ENCODE measurements at places on chromosomes 1 and 21.

DNA sequence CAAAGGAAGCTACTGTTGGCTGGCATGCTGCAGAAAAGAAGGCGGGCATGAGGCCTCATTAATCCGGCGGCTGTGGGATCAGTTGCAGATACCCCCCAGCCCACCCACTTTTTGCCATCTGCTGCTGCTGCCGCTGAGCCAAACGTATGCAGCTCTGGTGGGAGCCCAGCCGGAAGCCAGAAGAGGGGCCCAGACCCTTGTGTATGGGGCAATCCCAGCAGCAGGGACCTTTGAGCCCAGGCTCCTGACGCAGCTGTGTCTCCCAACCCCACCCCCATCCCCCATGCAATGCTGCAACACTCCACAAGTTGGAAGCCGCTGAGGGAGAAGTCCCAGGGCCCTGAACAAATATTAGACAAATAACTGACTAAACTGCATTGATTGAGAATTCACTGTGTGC lies 106.0 kb downstream of the ELAVL4 start:
- DNase-seq = no peak

DNA sequence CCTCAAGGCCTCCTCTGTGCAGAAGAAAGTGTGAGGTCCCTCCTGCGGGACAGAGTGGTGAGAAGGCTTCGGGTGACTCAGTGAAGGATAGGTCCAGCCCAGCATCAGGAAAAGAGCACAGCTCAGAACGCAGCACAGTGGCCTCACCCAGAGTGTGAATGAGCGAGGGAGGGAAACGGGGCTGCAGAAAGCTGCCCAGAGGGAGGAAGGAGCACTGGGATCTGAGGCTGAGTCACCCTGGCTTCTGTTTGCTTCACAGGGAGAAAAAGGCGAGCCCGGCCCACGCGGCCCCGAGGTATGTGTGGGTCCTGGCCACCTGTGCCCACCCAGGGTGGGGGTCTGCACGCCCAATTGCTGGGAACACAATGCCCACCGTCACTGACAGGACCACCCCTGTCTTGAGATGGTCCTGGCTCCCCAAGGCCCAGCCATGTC lies 24.3 kb downstream of the COL6A2 start:
- DNase-seq = no peak

DNA sequence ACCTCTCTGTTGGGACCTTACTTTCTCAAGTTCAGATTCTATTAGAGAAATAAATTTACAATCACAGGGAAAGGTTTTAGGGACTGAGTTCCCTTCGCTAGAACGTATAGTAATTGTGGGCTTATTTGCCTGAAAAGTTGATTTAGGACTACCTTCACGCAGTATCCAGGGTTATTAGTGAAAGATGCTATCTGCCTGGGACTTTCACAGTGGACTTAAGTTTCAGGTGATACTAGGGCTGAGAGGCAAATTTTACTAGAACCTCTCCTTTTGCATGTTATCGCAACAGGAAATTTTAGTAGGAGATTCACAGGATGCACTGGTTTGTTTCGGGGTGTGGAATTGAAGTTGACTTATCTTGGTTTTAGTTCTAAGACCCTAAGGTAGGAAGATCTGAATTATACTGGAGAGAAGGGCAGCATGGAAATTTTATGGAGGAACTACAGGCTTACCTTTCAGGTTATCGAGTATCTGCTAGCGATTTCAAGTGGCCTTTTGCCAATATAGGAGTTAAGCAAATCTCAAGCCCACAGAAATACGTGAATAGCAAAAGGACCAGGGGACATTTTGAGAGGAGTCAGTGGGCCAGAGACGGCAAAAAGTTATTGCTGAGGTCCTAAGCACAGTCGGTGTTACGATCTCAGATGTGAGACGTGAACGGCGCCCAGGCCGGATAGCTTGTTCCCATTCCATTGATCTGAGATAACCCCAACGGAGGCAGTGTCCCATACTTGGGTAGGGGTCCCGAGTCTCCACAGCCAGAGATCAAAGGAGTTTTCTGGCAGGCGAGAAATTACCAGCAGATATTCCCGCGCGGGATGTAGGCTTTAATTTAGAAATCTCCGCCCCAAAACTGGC lies 723 bp upstream of the GNAI3 start:
- no peak for DNase-seq

GRCh38 chr1:181516706-181517105 lies 33.4 kb downstream of the CACNA1E start:
- DNase-seq = no peak

- no peak for DNase-seq
These were observed 1.3 kb downstream of the SRSF10 start for GRCh38 chr1:23978805-23979204.

GRCh38 chr1:187310038-187310631 lies 481.4 kb downstream of the PLA2G4A start:
- no peak for DNase-seq

- DNase-seq = no peak
These were observed 46.6 kb downstream of the PCP4 start for GRCh38 chr21:39913706-39914305.

- DNase-seq = no peak
These were observed 163.2 kb downstream of the IER5 start for GRCh38 chr1:181251713-181252075.

GRCh38 chr1:226366290-226366689 lies 41.6 kb downstream of the PARP1 start:
- no peak for DNase-seq

DNA sequence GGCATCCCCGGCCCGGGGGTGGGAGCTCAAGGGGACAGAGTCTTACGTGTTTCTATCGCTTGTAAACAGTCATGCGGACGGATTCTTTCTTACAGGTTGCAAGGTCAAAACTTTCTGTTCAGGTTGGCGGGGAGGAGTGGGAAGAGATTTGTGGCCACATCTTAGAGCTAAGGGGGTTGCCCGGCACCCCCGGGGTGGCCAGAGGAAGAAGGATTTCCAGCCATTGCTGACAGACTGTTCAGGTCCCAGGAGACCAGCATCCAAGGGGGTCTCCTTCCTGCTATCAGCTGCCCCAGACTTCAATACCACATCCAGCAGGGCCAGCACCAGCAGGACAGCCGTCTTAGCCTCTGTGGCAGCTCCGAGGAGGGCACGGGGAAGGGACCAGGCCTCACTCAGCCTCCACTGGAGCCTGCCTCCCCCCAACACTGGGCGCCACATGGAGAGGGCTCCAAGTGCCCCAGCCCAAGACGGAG lies 52.0 kb downstream of the KIF21B start:
- DNase-seq = no peak

DNA sequence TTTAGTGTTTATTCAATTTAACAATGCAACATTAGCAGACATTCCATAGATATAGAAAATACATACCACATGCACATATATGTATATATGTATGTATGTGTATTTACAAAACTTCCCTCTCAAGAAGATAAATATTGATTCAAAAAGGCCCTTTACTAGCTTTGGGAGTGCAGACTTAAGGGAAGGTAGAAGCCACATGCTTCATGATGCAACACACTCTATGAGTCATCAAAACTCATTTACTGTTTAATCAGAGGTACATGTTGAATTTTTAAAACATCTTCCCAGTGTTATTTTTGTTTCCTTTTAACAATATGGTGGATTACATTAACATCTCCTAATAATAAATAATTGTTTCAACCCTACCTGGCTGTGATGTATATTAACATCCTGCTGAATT lies 61.4 kb upstream of the KIRREL1 start:
- DNase-seq = no peak

DNA sequence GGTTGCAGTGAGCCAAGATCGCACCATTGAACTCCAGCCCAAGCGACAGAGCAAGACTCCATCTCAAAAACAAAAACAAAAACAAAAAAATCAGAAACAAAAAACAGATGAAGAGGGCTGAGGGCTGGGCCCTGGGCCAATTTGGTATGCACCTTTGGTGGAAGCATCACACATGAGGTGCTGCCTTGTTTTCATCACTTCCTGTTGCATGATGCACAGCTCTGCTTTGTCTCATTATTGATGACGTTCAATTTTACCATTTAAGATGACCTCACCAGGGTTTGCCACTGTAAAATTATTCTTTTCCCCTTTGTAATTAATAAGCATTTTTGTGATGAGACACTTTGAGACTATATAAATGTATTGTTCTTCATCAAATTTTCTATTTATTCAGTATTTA lies 9.8 kb upstream of the IFNAR2 start:
- no peak for DNase-seq

- DNase-seq = no peak
These were observed 134.7 kb downstream of the ST6GALNAC3 start for GRCh38 chr1:76209238-76209637.

- no peak for DNase-seq
These were observed 43.8 kb downstream of the RBM11 start for GRCh38 chr21:14259747-14260146.

GRCh38 chr1:218851586-218851985 lies 322.1 kb upstream of the LYPLAL1 start:
- no peak for DNase-seq

GRCh38 chr1:193281894-193282293 lies 95.5 kb upstream of the B3GALT2 start:
- no peak for DNase-seq

DNA sequence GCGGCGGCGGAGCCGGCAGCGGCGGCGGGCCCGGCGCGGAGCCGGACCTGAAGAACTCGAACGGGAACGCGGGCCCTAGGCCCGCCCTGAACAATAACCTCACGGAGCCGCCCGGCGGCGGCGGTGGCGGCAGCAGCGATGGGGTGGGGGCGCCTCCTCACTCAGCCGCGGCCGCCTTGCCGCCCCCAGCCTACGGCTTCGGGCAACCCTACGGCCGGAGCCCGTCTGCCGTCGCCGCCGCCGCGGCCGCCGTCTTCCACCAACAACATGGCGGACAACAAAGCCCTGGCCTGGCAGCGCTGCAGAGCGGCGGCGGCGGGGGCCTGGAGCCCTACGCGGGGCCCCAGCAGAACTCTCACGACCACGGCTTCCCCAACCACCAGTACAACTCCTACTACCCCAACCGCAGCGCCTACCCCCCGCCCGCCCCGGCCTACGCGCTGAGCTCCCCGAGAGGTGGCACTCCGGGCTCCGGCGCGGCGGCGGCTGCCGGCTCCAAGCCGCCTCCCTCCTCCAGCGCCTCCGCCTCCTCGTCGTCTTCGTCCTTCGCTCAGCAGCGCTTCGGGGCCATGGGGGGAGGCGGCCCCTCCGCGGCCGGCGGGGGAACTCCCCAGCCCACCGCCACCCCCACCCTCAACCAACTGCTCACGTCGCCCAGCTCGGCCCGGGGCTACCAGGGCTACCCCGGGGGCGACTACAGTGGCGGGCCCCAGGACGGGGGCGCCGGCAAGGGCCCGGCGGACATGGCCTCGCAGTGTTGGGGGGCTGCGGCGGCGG lies 1.0 kb downstream of the ARID1A start:
- no peak for DNase-seq

GRCh38 chr1:200150721-200151120 lies 123.2 kb downstream of the NR5A2 start:
- no peak for DNase-seq

GRCh38 chr1:32350785-32351398 lies 11.4 kb downstream of the FAM229A start:
- DNase-seq = peak; percentile 81

- no peak for DNase-seq
These were observed 19.8 kb upstream of the UBXN10 start for GRCh38 chr1:20166051-20166450.

- DNase-seq = no peak
These were observed 22.1 kb downstream of the SLC2A7 start for GRCh38 chr1:9004031-9004699.

DNA sequence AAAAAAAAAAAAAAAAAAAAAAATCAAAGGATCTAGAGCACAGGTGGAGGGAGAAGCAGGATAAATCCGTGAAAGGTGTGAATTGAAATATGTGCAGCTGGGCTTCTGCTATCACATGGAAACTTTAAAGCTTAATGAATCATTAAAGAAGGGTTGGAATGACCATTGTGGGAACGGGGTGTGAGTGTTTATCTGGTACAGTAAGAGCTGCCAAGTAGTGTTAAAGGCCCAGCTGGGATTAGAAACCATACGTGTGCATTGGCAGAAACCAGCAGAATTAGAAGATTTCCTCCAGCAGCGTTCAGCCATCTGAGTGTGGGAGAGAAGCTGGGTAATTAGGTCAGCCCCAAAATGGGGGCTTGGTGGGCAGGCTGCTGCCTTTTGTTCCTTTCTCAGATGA lies 13.5 kb downstream of the FALEC start:
- no peak for DNase-seq

GRCh38 chr1:91651661-91652071 lies 151.0 kb downstream of the CDC7 start:
- no peak for DNase-seq

- no peak for DNase-seq
These were observed 660.0 kb upstream of the B3GALT2 start for GRCh38 chr1:193846411-193846810.

DNA sequence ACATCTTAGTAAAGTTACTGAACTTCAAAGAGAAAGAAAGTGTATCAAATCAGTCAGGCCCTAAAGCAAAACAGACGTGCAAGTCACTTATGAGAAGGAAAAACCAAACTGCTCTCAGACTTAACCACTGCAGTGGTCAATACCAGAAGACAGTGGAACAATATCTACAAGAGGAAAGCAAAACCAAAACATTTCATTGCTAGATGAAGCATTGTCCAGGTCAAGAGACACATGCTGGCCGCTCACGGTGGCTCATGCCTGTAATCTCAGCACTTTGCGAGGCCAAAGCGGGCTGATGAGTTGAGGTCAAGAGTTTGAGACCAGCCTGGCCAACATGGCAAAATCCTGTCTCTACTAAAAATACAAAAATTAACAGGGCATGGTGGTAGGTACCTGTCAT lies 82.0 kb upstream of the MROH9 start:
- no peak for DNase-seq

DNA sequence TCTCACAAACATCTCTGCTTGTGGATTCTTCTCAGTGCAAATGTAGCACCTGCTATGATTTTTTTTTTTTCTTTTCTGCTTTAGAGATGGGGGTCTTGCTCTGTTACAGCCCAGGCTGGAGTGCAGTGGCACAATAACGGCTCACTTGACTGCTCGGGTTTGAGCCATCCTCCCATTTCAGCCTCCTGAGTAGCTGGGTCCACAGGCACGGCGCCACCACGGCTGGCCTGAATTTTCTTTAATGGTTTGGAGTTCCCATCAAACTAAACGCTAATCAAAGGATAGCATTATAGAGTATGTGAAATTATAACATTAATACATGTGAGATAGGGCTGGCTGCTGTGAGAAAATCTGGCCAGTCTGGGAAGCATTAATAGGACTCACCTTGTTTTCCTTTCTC lies 7.2 kb upstream of the PTGER3 start:
- DNase-seq = no peak

- DNase-seq = no peak
These were observed 12.8 kb downstream of the CADM3 start for GRCh38 chr1:159184201-159184600.

GRCh38 chr1:48207131-48207530 lies 15.4 kb upstream of the SLC5A9 start:
- no peak for DNase-seq

- no peak for DNase-seq
These were observed 348.9 kb downstream of the KCNT2 start for GRCh38 chr1:196259316-196259715.

DNA sequence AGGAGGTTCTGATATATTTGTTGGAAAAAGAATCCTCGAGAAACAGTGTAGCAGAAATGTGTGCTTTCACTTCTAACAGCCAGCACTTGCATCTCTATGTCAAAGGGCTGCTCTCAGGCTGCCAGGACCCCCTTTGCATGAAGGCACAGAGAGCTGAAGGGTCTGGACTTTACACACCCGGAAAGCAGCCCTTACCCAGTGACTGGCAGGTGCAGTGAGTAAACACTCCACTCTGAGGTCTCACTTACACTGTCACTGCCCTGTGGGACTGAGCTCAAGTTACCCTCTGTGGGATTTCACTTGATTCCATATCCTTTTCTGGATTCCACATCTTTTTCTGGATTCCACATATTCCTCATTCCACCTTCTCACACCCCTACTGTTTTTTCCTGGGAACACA lies 40.8 kb upstream of the PPP2R5A start:
- no peak for DNase-seq
